ENCODE measurements at places on chromosomes 6 and 20.

- no peak for DNase-seq
These were observed 25.2 kb upstream of the SRSF6 start for GRCh38 chr20:43432498-43432897.

- no peak for DNase-seq
These were observed 13.0 kb upstream of the RBM24 start for GRCh38 chr6:17268114-17268513.

DNA sequence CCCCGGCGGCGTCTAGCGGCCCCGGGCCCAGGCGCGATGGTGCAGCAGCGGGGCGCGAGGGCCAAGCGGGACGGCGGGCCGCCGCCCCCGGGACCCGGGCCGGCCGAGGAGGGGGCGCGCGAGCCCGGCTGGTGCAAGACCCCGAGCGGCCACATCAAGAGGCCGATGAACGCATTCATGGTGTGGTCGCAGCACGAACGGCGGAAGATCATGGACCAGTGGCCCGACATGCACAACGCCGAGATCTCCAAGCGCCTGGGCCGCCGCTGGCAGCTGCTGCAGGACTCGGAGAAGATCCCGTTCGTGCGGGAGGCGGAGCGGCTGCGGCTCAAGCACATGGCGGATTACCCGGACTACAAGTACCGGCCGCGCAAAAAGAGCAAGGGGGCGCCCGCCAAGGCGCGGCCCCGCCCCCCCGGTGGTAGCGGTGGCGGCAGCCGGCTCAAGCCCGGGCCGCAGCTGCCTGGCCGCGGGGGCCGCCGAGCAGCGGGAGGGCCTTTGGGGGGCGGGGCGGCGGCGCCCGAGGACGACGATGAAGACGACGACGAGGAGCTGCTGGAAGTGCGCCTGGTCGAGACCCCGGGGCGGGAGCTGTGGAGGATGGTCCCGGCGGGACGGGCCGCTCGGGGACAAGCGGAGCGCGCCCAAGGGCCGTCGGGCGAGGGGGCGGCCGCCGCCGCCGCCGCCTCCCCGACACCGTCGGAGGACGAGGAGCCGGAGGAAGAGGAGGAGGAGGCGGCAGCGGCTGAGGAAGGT, 715 bp downstream of the SOX12 start:
- peak; percentile 53 for DNase-seq

DNA sequence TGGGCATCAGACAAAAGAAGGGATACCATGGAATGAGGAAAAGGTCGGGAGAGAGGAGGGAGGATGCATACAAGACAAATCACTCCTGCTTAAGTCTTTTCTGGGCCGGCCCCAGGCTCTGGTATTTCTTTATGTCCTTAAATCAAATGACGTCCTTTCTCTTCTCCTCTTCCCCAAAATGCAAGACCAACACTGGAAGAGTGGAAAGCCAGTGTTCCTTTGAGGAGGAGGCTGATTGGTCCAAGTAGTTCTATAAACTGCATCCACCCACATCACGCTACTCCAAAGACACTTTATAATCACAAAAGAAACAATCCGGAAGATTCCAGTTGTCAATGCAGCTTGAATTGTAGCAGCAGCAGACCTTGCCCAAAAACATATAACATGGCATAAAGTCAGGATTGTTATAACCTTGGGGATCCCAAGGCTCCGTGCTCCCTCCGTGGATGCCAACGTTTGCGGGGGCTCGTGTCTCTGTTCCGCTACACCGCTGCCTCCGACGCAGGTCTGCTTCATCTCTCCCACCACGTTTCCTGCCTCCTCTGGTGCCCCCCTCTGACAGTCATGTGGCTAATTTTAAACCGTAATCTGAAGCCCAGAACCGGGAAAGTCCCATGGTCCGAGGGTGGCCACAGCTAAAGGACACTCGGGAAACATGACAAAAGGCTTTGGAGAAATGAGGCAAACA, 47.1 kb downstream of the MCUR1 start:
- peak; percentile 39 for DNase-seq

DNA sequence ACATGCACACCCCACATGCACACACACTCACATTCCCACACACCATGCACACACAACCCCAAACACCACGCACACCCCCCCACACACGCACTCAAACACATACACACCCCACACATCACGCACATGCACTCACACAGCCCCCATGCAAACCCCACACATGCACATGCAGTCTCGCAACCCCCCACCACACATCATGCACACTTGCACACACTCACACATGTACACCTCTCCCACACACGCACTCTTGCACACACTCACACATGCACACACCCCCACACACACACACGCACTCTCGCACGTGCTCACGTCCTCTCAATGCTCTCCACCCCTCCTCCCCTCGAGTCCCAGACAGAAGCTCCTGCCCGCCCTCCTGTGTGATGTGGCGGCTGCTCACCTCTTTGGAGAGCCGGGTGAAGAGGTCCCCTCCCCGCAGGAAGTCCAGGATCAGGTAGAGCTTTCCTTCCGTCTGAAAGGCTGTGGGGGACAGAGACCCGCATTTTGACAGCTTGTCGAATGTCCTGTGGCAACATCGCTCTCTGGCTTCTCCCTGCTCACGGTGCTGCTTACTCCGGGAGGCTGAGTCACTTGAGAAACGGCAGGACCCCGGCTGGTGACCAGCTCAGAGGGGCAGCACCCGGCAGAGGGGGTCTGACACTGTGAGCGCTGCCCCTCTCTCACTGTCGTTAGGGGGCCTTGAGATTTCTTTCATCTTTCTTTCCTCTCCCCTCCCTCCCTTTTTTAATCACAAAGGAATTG, 78.5 kb downstream of the RAMACL start:
- DNase-seq, result no peak

DNA sequence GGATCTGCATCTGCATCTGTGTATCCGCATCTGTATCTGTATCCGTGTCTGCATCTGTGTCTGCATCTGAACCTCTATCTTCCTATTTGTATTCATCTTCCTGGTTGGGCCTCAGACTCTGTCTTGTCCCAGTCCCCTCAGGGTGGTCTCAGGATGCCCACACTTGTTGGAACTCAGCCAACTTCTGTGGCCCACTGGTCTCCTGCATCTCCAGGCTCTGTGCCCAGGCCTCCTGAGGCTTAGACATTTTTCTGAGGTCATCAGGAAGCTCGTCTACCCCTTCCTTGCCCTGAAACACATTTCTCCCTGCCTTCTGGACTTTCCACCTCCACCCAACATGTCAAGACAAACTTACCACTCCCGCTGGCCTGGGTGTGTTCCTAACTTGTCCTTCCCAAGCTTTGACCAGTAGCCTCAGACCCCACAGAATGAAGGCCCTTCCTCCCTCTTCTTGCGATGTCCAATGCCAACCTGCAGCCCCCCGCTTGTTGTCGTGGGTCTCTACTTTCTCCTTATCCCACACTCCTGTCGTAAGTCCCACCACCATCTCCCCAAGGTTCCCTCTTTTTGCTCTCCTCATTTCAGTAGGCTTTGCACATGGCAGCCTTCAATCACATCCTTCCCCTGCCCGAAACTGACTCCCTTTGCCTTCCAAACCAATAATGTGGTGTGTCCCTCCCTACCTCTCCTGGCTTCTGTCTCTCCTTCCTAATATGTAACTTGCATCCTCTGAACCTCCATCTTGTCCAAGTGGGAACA, 176.5 kb downstream of the DLL1 start:
- no peak for DNase-seq

- peak; percentile 80 for DNase-seq
These were observed 21.3 kb upstream of the HFE start for GRCh38 chr6:26065952-26066380.

DNA sequence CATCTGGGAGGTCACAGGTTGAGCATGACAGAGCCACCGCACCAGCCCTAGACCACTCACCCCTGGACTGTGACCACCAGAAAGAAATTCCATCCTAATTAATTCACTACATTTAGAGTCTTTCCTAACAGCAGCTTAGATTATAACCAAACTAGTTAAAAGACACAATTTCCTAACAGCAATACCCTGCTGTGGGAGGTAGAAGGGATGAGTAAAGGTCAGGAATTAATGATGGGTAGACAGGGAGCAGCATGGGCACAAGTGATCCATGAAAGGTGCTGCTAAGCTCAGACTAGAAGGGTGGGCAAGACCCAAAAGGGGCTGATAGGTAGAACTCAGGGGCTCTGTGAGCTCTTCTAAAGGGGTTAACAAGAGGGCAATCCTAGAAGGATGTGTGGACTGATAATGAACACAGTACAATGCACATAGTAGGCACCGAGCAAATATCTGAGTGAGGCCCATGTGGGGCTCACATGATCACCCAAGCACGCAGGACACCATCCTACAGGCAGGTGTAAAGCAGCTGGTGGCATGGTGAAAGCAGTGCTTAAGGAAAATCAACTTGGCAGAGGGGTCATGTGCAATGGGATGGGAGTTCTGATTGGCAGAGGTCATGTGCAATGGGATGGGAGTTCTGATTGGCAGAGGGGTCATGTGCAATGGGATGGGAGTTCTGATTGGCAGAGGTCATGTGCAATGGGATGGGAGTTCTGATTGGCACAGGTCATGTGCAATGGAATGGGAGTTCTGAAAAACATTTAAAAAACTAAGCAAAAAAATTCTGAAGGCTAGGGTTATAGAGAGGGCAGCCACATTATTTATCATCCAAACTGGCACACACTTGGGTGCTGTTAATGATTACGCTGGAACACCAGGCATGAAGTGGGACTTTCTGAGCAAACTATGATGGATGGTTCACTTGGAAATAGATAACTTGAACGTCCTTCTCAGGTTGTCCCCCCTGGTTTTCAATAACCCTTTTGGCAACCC, 188.2 kb upstream of the FOXQ1 start:
- no peak for DNase-seq

- DNase-seq, result no peak
These were observed 55.0 kb downstream of the TBC1D7 start for GRCh38 chr6:13273202-13273930.

GRCh38 chr6:66103954-66104353, 396.9 kb upstream of the EYS start:
- DNase-seq, result no peak

DNA sequence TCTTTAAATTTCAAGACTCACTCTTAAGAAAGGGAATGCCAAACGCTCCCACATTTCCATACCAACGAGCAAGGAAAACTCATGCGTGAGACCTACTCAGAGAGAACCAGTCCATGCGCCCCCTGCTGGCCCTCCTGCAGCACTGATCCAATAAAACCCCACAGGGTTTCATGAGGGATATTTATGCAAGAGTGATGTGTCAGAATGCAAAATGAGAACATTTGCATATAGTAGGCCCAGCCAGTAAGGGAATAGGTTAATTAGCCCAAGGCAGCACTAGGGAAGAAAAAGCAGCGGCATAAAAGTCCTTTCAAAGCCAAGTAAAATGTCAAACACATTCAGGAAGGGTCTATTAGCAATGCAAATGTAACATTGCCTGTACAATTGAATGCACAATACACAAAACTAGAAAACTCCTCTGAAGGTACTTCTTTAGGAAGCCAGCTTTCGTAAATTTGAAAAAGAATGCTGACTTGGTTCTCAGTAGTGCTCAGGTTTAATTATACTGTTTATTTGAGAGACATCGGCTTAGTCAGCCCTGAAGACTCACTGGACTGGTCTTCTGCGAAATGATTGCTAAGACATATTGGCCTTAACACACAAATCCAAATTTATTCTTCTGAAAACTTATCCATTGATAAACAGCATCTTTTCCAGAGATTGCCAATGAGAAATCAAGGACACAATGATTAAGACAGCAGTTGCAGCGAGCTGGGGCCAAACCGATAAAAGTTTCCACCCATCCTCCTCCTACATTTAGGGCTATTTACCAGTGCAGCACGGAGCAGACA, 93.2 kb downstream of the GMPR start:
- peak; percentile 58 for DNase-seq

DNA sequence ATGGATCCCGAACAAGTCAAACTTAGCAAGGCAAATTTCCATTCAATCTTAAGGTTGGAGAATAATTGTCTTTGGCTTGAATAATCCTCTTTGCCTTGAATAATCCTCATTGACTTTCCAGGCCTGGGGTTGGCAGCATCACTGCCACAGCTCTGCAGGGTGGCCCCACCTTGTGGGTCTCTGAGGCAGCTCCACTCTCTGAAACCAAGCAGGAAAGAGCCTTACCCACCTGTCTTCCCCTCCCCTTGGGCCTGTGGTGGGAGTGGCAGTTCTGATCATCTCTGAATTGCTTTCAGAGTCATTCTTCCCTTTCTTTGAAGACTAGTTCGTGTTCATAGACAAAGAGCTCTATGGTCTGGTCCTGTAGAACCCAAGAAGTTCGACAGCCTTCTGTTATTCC, 47.5 kb downstream of the KCNQ5 start:
- peak; percentile 20 for DNase-seq

GRCh38 chr6:166825553-166826145, 130.7 kb downstream of the RNASET2 start:
- no peak for DNase-seq

GRCh38 chr6:2900221-2900807, 2.8 kb downstream of the SERPINB9 start:
- DNase-seq, result no peak

GRCh38 chr6:149284904-149285303, 32.6 kb upstream of the TAB2 start:
- DNase-seq, result no peak

DNA sequence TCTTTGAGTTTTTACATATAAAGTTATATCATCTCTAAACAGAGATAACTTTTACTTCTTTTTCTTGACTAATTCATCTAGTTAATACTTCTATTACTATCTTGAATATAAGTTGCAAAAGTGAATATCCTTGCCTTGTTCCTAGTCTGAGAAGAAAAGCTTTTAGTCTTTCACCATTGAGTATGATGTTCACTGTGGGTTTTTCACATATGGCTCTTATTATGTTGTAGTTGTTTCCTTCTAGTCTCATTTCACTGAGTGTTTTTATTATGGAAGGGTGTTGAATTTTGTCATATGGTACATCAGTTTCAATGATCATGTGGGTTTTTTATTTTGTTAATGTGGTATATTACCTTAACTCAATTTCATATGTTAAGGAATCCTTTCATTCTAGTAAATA, 488.3 kb downstream of the COL12A1 start:
- no peak for DNase-seq

DNA sequence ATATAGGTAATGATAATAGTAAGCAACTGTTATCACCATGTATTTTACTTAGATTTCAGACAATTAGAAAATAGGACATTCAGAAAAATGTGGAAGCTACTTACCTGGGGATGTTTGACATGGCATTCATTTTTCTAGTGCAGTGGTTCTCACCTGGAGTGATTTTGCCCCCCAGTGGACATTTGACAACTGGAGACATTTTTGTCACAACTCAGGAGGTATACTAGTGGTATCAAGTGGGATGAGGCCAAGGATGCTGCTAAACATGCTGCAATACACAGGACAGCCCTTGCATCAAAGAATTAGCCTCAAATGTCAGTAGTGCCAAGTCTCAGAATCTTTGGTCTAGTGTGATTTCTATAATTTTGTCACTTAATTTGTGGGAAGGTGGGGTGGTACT, 36.1 kb downstream of the NUS1 start:
- DNase-seq, result no peak

DNA sequence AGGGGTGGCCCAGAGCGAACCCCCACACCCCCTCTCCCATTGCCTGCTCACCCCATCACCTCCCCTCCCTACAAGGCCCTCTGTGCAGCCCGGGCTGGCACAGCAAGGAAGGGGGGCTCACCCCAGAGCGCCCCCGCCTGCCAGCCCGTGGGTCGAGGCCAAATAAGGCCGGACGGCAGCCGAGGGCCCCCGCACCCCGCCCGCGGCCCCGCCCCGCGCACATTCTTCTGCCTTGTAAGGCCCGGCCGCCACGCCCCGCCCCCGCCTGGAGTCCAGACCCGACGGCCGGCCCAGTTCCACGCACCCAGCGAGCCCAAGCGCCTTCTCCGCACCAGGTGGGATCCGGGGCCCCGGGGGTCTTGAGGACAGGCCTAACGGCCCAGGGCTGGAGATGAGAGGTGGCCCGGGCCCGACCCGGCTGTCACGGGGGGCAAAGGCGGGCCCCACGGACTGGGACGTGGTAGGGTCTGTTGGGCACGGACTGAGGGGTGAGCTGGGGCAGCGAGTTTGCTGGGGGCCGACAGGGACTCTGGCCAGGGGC, at the start of gene MYL9:
TSS of gene MYL9 (plus strand) at position 293 of the 541 bp plus-strand sequence. CDS start 3,366 bp downstream, outside the sequence.
- DNase-seq, result no peak
